ENCODE measurements at places on chromosomes 16 and 17. TPM values are rescaled to one million over a fixed set of nuclear protein-coding genes. Genes with fewer than 3 reads are reported as not detected.

DNA sequence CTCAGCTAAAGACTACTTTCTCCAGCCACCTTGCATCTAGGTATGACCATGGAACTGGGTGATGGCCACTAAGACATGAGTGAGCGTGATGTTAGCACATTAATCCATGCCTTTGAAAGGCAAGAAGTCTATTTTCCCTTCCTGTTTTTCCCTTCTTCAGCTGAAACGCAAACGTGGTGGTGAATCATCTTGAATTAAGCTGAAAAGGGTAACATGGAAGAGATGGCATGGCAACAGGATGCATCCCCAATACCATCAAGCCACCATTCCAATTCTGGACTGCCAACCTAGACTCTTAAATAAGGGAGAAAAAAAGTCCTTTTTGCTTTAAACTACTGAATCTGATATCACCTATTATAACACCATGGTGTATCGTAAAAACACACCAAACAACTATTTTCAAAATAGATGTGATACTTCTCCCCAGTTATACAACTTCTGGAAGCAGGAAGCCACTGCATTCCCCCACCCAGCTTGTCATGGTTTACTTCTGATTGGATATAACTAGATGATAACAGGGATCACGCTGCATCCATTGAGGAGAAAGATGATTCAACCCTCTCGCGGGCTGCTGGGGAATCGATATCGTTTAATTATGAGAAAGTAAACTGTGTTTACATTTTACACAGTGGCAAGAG lies 368.6 kb downstream of the CDH13 start:
- H3K4me3 ChIP-seq: no peak overlapping the region
- H3K27ac ChIP-seq: no peak overlapping the region
- H3K27me3 ChIP-seq: no peaks in the 10 kb centered on the region
- H3K36me3 ChIP-seq: no peaks in the 10 kb centered on the region

DNA sequence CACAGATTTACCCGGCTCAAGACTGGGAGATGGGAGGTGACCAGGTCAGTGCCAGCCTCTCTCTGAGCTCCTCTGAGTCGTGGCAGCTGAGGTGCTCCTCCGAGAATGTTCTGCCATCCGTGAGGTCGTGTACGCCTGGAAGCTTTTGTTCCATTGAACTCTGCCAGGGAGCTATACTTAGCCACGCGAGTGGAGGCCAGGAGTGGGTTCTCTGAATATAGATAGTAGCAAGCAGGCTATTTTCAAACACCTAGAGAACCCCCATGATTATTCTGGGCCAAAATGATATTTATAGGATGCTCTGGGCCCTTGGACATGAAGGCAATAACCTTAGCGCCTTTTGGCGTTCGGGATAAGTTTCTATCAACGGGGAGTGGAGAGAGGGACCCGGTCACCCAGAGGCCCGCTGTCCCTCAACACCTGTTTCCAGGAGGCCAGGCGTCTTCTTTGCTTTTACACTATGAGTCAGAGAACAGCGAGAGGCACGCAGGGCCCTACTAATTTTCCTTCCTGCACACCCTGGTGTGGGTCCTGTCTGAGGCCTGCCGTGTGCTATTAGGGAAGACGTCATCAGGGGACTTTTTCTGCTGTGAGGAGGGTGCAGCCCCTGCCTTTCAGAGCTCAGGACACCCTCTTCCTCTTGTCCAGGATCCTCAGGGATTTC lies 11.0 kb upstream of the MVD start:
- no peak for DNase-seq
- H3K27ac ChIP-seq: no peak overlapping the region
- no peaks in the 10 kb centered on the region for H3K27me3 ChIP-seq
- peaks cover 13% of the 10 kb centered on the region for H3K36me3 ChIP-seq

DNA sequence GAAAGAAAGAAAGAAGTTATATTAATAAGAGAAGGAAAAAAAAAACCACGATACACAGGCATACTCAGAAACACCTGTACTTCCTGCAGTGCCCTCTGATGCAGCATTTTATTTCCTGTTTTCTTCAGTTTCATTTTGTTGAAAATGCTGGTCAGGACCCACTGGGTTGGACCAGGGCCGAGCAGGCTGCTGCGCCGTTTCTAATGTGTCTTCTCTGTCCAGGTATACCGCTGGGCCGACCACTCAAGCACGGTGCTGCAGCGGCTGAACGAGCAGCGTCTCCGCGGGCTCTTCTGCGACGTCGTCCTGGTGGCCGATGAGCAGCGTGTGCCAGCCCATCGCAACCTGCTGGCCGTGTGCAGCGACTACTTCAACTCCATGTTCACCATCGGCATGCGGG lies 8.3 kb downstream of the KLHL36 start:
- H3K27me3 ChIP-seq: no peaks in the 10 kb centered on the region
- no peaks in the 10 kb centered on the region for H3K4me1 ChIP-seq
- no peak overlapping the region for H3K27ac ChIP-seq
- H3K36me3 ChIP-seq: peaks cover 17% of the 10 kb centered on the region
- no peak for DNase-seq

DNA sequence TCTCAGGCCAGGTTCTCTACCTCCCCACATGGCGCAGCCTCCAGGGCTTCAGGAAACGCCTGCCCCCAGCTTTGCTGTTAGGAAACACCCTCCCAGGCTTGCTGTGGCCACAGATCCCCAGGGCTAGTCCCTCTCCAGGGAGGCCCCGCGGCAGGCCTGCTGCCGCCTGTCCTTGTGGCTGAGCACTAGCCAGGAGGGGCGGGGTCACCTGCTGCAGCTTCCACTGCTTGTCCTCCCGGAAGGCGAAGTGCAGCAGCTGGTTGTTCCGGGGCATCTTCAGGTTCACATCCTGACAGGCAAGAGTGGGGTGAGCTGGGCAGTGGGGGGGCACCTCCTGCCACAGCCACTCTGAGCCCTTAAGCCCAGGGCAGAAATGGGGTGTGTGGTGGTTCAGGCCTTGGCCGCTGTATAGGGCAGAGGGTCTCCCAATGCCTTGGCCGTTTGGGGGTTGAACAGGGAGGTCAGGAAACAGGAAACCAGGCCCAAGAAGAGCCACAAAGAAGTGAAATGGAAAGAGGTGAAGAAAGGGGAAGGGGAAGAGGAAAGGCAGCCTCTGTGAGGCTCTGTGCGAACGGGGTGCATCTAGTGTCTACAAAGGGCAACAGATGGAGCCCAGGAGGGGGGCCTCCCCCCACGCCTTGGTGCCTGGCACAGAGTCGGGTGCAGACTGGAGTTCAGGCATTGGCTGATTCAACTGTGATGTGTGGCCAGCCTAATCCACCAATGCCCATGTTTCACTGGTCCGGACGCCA lies 2.0 kb downstream of the ROGDI start:
- peak overlapping the region; percentile 85 for H3K4me3 ChIP-seq
- H3K4me1 ChIP-seq: no peaks in the 10 kb centered on the region
- H3K36me3 ChIP-seq: peaks cover 34% of the 10 kb centered on the region
- no peak overlapping the region for H3K27ac ChIP-seq

- DNase-seq: peak; percentile 87
- peaks cover 45% of the 10 kb centered on the region for H3K36me3 ChIP-seq
Observed at GRCh38 chr16:30934827-30935557, 11.6 kb downstream of the FBXL19 start.

GRCh38 chr17:56801459-56802178 lies 32.1 kb downstream of the C17orf67 start:
- no peaks in the 10 kb centered on the region for H3K27me3 ChIP-seq
- no peaks in the 10 kb centered on the region for H3K36me3 ChIP-seq
- no peak for DNase-seq
- H3K27ac ChIP-seq: no peak overlapping the region
- peaks cover 2% of the 10 kb centered on the region for H3K4me1 ChIP-seq

DNA sequence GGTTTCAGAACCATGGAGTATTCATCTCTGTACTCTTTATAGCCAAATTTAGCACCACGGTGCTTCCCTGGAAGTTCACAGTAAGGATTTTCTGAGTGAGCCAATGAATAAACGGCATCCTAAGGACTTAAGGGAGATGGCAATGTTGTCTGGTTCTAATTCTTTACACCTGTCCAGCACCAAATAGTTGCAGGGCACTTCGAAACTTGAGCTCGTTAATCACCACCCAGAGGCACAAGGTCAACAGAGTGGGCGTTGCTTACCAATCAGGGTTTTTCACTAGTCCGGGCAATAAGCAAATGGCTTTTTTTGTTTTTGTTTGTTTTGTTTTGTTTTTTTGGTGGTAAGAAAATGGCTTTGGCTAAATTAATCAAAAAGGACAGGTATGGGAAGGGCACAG lies 28.2 kb upstream of the TMEM220 start:
- no peak overlapping the region for H3K4me3 ChIP-seq
- no peaks in the 10 kb centered on the region for H3K27me3 ChIP-seq
- peaks cover 14% of the 10 kb centered on the region for H3K4me1 ChIP-seq
- no peaks in the 10 kb centered on the region for H3K36me3 ChIP-seq
- no peak overlapping the region for H3K27ac ChIP-seq

DNA sequence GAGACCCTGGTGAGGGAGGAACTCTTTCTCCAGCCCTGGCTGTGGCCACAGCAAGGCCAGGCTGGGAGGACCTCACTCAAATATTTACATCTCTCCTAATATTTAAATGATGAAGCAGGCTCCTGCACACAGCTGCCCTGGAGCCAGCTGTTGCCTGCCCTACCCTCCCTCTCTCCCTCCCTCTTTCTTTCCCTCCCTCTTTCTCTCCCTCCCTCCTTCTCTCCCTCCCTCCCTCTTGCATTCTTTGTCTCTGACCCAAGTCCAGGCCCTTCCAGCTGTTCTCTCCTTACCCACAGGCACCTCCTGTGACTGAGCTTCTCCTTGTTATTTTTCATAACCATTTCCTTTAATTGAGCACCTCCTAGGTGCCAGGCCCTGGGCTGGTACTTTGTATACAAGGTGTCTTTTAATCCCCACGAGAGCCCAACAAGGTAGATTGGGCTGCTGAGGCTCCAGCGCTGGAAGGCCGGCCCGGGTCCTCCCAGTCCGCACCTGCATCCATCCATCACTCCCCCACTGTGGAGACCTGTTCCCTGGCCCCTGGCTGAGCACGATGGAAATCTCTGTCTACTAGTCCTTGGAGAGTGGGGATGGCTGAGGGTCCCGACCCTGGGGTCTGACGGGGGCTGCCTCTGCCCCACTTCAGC lies 242.3 kb downstream of the SEC14L1 start:
- H3K27me3 ChIP-seq: no peaks in the 10 kb centered on the region
- DNase-seq: no peak
- H3K36me3 ChIP-seq: peaks cover 6% of the 10 kb centered on the region
- peaks cover 12% of the 10 kb centered on the region for H3K4me1 ChIP-seq
- H3K4me3 ChIP-seq: peak overlapping the region; percentile 20

DNA sequence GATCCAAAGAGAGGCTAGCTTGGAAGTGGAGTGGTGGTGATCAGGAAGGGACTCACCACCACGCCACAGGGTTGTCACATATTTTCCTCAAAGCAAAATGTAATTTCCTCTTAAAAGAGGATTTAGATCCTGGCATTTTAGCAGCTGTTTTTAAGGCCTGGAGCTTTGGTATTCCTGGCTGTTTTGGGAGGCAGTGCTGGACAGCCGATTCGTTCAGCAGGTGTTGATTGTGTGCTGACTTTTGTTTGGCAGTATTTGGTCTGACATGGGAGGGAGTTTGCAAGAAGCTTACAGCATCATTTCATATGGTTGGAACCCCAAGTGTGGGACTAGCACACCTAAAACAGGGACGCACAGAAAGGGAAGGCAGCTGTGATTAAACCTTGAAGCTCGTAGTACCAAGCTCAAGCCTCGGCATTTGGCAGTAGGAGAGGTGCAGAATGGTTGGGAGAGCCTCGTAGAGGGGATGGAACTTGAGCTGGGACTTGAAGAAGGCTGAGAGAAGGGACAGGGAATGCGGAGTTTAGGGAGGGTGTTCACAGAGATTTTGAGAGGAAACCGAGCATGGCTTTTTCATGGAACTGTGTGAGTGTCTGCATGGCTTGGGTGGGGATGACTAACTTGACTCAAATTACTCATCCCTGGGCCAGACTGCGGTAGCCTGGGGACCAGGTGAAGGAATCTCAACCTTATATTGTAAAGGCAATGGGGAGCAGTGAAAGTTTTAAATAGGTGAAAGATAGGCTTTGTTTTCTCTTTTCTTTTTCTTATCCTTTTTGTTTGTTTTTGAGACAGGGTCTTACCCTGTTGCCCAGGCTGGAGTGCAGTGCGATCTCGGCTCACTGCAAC lies 52.3 kb downstream of the RPTOR start:
- H3K4me1 ChIP-seq: no peaks in the 10 kb centered on the region
- H3K4me3 ChIP-seq: no peak overlapping the region
- no peaks in the 10 kb centered on the region for H3K27me3 ChIP-seq
- H3K36me3 ChIP-seq: peaks cover 6% of the 10 kb centered on the region

- H3K27me3 ChIP-seq: no peaks in the 10 kb centered on the region
- H3K4me1 ChIP-seq: peaks cover 2% of the 10 kb centered on the region
- DNase-seq: no peak
- H3K36me3 ChIP-seq: no peaks in the 10 kb centered on the region
Observed at GRCh38 chr17:74527756-74528155, 3.5 kb downstream of the CD300LB start.

DNA sequence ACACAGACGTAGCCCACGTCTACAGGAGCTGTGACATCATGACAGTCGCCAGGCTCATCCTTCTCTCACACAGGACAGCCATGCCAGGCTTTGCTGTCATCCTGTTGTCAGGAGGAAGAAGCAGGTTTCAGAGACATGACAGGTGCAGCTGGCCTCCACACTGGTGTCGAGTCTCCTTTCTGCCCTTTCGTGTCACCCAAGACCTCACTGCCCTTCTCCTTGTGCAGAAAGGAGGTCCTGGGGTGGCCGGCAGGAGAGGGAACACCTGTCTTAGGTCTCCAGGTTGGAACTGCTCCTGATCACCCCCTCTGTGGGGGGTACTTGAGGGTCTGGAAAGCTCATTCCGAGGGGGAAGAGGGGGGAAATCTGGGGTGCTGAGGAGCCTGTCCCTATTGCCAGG lies 41.6 kb upstream of the IRF8 start:
- no peaks in the 10 kb centered on the region for H3K4me1 ChIP-seq
- H3K4me3 ChIP-seq: no peak overlapping the region
- no peaks in the 10 kb centered on the region for H3K36me3 ChIP-seq
- DNase-seq: no peak

- H3K36me3 ChIP-seq: peaks cover 6% of the 10 kb centered on the region
- H3K27me3 ChIP-seq: no peaks in the 10 kb centered on the region
- no peaks in the 10 kb centered on the region for H3K4me1 ChIP-seq
- no peak for DNase-seq
- no peak overlapping the region for H3K4me3 ChIP-seq
Observed at GRCh38 chr16:86231321-86231995, 278.9 kb upstream of the FOXF1 start.

- no peak overlapping the region for H3K4me3 ChIP-seq
- H3K36me3 ChIP-seq: no peaks in the 10 kb centered on the region
- H3K27ac ChIP-seq: no peak overlapping the region
- peaks cover 11% of the 10 kb centered on the region for H3K4me1 ChIP-seq
Observed at GRCh38 chr16:76193906-76194615, 83.1 kb upstream of the CNTNAP4 start.

GRCh38 chr17:77542011-77542410 lies 401.2 kb downstream of the SEC14L1 start:
- H3K27ac ChIP-seq: no peak overlapping the region
- no peak overlapping the region for H3K4me3 ChIP-seq
- DNase-seq: no peak
- peaks cover 2% of the 10 kb centered on the region for H3K36me3 ChIP-seq
- H3K27me3 ChIP-seq: no peaks in the 10 kb centered on the region
- H3K4me1 ChIP-seq: peaks cover 2% of the 10 kb centered on the region

GRCh38 chr16:1823821-1824220 lies 2.8 kb downstream of the HAGH start:
- no peaks in the 10 kb centered on the region for H3K36me3 ChIP-seq
- no peaks in the 10 kb centered on the region for H3K27me3 ChIP-seq
- peak overlapping the region; percentile 35 for H3K4me3 ChIP-seq
- DNase-seq: peak; percentile 75
- H3K27ac ChIP-seq: no peak overlapping the region
- H3K4me1 ChIP-seq: peaks cover under 1% of the 10 kb centered on the region

Gene CPHXL2
- not detected for total RNA-seq

Gene EMP2
- total RNA-seq: 15.1 TPM

Gene C17orf100
- 0.70 TPM for total RNA-seq

Gene ESRP2
- total RNA-seq: 59.3 TPM

Gene CALB2
- 0.97 TPM for total RNA-seq

Gene TMEM92
- 10.9 TPM for total RNA-seq

Gene ANKRD40CL
- total RNA-seq: not detected

Gene TRIM47
- total RNA-seq: 5.5 TPM

Gene GCGR
- total RNA-seq: 0.26 TPM

All from H9 (cell line).